BJ (cell line): ENCODE measurements at places on chromosomes 2 and 18. TPM values are rescaled to one million over a fixed set of nuclear protein-coding genes. Genes with fewer than 3 reads are reported as not detected.

ZSWIM2 gene
- 0.04 and 0.05 TPM in 2 replicates for polyA plus RNA-seq

GRCh38 chr2:102489646-102490045 is 16.6 kb downstream of the SLC9A4 start:
- no peak for DNase-seq

DNA sequence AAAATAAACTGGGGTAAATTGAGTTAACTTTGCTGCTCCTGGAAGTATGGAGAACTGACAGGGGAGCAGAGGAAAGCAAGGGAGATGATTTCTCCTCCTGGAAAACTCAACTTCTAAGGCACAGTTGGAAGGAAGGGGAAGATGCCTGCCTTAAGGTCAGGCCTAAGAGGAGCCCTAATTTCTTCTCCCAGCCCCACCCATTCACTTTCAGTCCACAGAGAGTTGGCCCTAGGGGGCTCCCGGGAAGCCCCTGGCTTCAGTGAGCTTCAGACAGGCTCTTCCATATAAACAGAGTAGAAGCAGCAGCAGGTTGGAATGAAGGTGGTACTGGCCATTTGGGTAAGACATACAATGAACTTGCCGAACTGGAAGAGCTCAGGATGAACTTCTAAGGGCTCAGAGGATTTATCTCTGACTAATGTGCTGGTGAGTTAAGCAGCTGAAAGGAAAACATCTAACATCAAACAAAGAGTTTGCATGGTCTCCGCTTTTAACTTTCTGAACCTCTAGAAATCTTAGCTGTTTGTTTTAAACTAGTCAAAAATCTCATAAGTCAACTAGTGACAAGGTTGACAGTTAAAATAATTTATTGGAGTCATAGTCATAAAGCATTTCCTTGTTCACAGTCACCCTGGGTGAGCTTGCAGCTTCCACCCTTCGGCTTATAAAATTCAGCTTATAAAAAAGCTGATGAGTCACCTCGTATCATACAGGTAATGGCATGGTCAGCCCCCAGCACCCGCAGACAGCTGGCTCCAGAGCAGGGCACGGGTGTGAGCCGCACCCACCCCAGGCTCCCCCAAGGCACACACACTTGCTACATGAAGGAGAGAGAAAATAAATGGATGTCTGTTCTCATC is 9.8 kb downstream of the MALL start:
- DNase-seq = peak; percentile 33

GRCh38 chr2:10014418-10015190 is 28.7 kb upstream of the KLF11 start:
- no peak for DNase-seq

RBBP8 gene
- 11.0 and 24.6 TPM in 2 replicates for polyA plus RNA-seq

DNA sequence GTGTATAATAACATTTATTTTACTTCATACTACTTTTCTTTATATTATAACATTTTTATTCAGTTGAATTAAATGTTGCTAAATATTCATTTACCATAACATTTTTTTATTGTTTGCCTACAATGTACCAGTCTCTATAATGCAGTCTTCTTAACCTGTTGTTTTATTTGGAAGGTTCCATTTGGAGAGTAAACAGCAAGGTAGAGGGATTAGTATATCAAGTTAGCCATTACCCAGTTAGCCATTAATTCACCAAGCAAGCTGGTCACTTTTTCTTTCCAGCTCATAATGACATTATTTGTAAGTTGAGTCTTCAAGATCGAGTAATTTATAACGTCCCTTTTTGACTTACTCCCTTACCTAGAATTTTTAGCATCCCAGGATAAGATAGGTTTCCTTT is 29.7 kb upstream of the NT5C1B start:
- DNase-seq = no peak

DNA sequence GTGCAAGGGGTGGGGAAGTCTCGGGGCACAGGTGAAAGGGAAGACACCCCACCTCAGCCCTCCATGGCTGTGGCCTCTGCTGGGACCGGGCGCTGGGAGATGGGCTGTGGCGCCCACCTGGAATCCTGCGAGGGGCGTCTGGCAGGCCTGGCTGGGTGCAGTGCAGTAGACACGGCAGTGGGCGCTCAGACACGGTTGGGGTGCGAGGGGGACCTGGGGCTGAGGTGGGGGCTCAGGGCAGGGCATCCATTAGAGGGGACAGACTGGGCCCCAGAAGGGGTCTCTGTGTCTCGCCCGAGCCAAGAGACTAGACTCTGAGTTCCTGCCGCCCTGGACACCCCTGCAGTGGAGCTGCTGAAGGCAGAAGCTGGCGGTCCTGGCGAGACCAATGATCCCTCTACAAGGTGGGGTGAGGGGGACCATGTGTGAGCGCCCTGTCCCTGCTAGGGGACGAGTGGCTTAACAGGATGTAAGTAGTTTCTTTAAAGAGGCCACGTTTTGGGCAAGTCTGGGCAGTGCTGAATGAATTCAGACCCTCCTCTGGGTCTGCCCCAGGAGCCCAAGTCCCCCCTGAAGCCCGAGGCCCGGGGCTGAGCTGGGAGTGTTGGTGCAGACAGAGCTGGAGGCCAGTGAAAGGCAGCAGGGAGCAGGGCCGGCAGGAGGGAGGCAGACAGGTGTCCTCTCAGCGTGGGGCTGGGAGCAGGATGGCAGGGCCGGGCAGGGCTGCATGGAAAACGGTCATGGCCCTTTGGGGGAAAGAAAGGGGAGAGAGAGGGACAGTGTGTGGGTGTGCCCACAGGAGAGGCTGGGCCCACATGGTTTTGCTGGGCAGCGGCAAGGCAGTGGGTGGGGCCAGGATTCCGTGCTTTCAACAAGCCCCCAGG is 57.2 kb downstream of the HS6ST1 start:
- no peak for DNase-seq

RGPD4 gene
- polyA plus RNA-seq = 0.04 TPM in 1 of 2 replicates, not detected in the other

MYL1 gene
- not detected in 2 replicates for polyA plus RNA-seq

DNA sequence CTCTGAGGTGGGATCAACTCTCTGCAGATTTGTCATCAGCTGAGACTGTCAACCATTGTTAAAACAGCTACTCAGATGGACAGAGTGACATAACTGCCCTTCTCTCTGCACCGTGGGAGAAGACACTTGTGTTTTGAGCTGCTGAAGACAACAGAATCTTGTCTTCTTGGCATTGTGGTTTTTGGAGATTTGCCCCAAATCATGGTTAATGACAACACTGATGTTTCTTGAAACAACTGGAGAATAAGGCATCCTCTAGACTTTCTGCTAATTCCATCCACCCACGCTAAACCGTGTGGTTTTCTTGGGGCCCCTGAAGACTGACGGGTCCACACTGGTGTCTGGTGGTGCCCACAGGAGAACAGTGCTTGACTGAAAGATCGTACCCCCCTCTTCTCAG is 39.5 kb downstream of the SH3BP4 start:
- DNase-seq = no peak

- peak; percentile 6 for DNase-seq
Measured at GRCh38 chr18:13530879-13531387, 195.4 kb downstream of the FAM210A start.

PIAS2 gene
- polyA plus RNA-seq = 5.5 and 5.6 TPM in 2 replicates

DNA sequence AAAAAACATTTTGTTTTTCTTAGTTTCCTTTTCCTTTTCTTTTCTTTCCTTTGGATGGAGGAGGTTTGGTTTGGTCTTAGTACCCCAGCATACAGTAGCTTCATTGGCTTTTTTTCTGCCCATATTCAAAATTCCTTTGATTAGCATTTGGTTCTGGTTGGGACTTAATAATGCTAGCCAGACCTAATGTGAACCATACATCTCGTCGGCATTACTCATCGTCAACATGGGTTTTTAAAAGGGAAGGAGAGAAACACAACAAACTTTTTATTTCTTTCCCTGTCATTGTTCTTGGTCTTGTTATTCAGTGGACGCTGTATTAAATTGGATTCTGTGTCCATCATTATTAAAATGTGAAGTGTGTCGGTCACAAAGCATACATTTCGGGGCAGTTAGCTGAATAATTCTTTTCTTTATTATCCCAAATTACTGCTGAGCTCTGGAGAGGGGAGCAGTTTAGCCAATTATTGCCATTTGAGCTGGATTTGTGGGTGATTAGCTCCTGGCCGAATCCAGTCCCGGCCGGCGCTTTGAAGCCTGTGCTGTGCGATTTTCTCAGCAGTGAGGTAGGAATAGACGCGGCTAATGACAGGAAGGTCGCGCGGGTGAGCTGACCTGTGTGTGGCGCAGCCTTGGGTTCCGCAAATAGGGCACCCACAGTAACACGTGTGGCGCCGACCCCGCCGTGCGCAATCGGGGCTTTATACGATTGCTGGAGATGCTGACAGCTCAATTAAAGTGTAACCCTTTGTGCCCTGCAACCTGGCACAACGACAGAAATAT is 303.3 kb downstream of the GBX2 start:
- DNase-seq = peak; percentile 12

DNA sequence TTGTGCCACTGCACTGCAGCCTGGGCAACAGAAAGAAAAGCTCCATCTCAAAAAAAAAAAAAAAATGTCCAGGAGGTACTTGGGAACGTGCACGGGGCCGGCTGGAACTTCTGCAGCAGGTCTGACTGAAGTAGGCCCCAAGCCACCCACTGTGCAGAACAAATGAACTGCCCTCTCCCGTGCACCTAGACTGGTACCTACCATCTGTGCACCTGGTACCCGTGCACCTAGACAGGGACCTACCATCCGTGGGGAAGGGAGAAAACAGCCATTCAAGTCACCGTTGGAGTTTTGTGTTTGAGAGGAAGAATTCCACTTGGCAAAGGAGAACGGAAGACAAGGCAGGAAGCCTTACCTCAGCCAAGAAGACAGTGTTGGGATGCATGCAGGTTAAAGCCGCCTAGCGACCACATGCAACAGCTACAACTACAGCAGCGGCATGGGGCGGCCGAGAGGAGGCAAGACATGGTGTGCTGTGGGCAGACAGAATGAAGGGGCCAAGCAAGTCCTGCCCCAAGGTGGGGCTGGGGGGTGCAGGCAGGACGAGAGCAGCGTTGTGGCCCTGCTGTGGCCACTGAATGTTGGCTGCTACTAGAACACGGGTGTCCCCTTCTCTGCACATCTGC is 16.1 kb downstream of the ST3GAL5 start:
- DNase-seq = no peak

PAX3 gene
- polyA plus RNA-seq = 7.4 and 11.1 TPM in 2 replicates

DNA sequence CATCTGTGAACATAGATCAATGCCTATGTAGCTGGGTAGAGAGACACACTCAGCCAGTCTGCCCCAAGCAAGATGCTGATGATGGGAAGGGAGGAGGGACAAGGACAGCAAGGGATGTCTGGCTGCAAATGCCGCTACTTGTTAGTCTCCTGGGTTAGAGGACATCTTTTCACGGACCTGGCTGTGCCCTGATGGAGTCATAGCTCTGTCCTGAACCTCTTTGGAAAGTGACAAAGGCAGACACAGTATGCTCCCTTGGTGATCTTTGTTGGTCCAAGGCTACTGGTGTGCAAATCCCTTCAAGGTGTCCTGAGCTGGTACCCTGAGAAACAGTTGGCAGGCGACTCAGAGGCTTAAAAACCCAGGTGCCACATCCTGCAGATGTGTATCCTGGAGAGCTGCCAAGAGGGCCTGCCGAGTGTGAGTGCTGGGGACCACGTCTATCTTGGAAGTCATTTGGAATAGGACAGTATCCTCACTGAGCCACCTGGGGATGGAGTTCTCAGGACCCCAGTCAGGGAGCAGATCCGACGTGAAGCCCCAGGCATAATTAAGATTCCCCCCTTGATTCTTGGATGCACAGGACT is 10.8 kb downstream of the FOSL2 start:
- DNase-seq = no peak

GRCh38 chr18:21393986-21394385 is 152.0 kb downstream of the GREB1L start:
- no peak for DNase-seq

MC5R gene
- polyA plus RNA-seq = not detected in 2 replicates

- no peak for DNase-seq
Measured at GRCh38 chr2:1286929-1287328, 126.3 kb upstream of the TPO start.

- peak; percentile 37 for DNase-seq
Measured at GRCh38 chr2:231612109-231612455, 19.4 kb downstream of the TEX44 start.

IL37 gene
- not detected in 2 replicates for polyA plus RNA-seq

MAPRE3 gene
- polyA plus RNA-seq = 12.0 and 15.3 TPM in 2 replicates

L3MBTL4 gene
- not detected in 2 replicates for polyA plus RNA-seq

CFAP221 gene
- 0.12 TPM in 1 of 2 replicates, not detected in the other for polyA plus RNA-seq

C2orf69 gene
- 2.0 and 4.0 TPM in 2 replicates for polyA plus RNA-seq

GRCh38 chr2:217975626-217976025 is 27.2 kb downstream of the TNS1 start:
- DNase-seq = no peak

GRCh38 chr2:134504586-134505336 is 214.0 kb downstream of the TMEM163 start:
- DNase-seq = no peak

GRCh38 chr2:144935736-144936135 is 415.8 kb upstream of the ZEB2 start:
- DNase-seq = no peak

DNA sequence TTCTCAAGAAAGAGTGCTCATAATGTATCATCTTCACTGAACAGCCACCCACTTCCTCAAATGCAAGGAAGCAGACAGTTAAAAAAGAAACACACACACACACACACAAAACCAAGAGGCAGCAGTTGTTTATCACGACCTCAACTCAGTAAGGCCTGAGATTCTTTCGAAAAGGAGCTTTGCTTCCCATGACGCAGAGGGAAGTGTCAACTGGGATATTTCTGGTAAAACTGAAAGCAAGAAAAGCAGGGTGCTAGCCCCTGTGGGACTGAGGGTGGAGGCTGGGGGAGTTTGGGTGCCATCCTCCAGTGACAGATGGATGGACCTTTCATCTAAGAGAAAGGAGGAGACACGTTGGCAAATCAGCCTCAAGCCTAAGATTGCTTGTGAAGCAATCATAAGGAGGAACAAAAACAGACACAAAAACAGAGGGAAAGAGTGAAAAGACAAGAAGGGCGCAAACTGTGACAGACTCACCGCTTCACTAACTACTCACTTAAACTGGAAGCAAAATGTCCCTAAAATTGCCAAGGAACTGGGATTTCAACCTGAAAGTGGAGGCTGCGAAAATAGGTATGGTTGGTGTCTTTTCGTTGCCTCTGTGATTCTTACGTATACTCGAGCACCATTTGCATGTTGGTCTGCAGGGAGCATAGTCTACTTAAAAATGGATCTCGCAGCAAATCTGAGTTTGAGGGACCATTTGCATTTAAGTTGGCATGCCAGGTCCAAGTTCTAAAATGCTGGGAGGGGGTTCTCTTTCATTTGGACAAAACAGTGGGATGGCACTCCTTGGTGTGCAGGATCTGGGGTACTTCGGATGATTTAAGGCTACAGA is at the start of gene ARHGAP25:
Gene ARHGAP25 (plus strand): TSS at position 124 of the 838 bp plus-strand sequence. CDS start 389 bp downstream, at position 513.
- no peak for DNase-seq

GLI2 gene
- polyA plus RNA-seq = 5.1 and 8.1 TPM in 2 replicates

GPR39 gene
- polyA plus RNA-seq = 1.9 and 2.3 TPM in 2 replicates

SERPINB4 gene
- 0.06 TPM in 1 of 2 replicates, not detected in the other for polyA plus RNA-seq
